Frontal cortex (tissue), 4 donors: ENCODE measurements at places on chromosomes 12 and 14. TPM values are rescaled to one million over a fixed set of nuclear protein-coding genes. Genes with fewer than 3 reads are reported as not detected.
A peak's percentile ranks its signal among the peaks of the same experiment; 100 is the strongest.

DNA sequence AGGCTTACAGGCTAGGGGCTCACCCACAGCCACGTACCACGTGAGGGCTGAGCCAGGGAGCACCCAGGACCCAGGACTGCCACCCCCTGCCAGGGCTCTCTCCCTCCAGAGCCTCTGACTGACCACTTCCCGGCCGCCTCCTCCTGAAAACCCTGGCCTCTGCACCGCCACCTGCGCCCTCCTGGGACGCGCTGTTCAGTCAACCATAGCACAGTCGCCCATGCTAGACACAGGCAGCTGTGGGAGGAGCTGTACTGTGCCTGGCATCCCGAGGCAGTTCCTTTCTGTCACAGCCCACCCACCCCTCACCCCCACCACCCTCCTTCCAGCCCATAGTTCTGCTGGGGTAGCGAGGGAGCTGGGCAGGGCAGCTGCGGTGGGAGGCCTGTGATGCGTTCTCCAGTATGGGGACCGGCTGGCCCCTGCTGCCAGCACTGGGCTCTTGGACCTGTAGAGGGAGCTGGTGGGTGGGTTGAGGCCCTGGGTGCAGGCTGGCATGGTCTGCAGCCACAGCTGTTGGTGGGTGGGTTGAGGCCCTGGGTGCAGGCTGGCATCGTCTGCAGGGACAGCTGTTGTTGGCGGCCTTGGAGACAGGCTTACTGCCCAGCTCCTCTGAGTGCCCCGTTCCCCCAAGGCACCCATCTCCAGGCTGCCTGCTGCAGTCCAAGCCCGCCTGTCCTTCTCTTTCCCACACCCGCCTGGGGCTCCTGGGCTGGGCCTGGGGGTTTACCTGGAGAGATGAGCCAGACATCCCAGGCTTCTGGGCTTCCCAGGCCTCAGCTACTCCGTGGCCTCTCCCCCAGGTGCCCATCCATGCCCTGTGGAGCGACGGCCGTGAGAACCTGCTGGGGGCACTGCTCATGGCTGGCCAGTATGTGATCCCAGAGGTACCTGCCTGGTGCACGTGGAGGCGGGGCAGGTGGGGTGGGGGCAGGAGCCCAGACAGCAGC lies 11.5 kb downstream of the ASPG start:
- no peak for DNase-seq

DNA sequence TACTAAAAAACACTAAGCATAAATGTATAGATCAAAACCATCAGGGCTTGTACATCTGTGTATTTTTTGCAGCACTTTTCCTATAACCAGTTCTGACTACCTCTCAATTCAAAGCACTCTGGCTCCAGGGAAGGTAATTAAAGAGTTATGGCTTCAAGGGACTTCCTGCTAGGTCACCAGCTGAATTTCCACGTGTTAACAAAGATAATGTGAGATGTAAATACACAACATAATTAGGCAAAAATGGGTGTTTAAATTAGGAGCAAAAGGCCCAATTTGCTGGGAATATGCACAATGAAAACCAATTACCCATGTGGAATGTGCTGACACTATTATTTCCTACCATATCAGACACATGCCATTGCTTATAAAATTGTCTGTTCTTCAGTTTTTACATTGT lies 513.4 kb upstream of the FLRT2 start:
- no peak for DNase-seq

Gene SLC6A15
- total RNA-seq = 81.1 TPM

DNA sequence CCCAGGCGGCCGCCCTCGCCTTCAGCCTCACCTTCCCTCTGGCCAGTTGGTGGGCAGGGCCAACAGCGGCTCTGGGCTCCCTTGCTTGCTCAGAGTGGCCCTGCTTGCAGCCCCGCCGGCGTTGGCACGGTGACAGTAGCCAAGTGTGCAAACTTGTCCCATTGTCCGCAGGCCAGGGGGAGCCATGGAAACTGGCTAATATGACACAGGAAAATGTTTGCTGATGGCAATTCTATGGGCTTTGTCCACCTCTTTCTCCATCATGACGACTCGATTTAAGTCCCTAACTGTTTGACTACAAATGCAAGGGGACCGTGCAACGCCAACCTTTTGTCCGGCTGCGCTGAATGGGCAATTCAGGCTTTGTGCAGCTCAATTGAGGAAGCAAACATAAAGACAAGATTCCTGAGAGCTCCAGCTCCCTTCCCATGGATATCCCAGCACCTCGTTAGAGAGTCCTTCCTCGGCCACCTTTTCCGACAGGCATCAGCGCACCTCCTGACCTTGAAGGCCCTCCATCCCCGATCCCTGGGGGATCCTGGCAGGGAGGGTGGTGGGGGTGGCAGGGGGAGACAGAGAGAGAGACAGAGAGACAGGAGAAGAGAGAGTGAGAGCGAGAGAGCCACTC lies 785 bp upstream of the FAM181A start:
- peak; percentile 45 for DNase-seq

Gene EFS
- 6.9 TPM for total RNA-seq

- DNase-seq = no peak
Measured at GRCh38 chr12:11768233-11768965, 118.9 kb downstream of the ETV6 start.

DNA sequence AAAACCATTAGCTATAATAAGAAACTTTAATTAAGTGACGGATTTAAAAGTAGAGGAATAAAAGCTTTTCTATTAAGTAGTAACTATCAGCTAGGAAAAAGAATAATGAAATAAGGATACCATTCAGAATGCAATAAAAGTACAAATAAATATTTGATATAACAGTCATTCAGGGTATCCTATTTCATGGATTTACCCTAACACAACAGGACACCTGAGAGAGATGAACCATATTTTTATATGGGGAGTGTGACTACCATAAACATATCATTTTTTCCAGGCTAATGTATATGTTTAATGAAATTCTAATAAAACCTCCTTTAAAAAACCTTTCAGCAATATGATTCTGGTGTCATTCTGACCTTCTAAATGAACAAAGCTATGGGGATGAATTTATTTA lies 393.8 kb downstream of the SNAPC1 start:
- no peak for DNase-seq

Gene PXMP2
- total RNA-seq = 15.9 TPM

DNA sequence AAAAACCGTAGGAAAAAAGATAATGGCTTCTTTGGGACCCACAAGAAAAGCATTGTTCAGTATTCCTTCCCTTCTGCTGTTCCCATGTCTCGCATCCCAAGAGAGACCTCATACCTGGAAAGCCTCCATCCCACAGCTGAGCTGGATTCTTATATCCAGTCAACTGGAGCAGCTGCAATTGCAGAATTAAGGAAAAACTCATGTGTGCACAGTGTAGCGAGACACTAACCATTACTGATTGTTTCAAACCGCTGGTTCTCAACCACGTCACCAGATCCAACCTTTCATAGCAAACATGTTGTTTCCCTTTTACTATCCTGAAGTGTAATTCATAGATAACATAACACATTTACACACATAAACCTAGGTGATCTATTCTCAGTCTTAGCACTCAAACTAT lies 5.5 kb upstream of the RNASE10 start:
- no peak for DNase-seq

DNA sequence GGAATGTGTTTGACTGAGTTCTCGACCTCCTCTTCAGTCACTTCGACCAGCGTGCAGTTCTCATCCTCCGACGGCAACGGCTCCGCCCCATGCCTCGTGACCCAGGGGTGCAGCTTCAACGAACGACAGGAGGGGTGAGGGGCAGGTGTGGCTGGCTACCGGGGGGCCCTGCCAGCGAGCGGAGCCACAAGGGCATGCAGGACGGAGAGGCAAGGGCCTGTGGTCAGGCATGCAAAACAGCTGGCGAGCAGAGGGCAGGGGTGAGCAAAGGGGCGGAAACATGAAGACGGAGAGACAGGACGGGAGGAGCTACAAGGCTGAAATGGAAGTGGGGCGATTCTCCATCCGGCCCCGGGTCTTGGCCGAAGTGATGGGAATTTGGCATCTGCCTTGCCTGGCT lies 38.7 kb downstream of the P2RX4 start:
- no peak for DNase-seq

DNA sequence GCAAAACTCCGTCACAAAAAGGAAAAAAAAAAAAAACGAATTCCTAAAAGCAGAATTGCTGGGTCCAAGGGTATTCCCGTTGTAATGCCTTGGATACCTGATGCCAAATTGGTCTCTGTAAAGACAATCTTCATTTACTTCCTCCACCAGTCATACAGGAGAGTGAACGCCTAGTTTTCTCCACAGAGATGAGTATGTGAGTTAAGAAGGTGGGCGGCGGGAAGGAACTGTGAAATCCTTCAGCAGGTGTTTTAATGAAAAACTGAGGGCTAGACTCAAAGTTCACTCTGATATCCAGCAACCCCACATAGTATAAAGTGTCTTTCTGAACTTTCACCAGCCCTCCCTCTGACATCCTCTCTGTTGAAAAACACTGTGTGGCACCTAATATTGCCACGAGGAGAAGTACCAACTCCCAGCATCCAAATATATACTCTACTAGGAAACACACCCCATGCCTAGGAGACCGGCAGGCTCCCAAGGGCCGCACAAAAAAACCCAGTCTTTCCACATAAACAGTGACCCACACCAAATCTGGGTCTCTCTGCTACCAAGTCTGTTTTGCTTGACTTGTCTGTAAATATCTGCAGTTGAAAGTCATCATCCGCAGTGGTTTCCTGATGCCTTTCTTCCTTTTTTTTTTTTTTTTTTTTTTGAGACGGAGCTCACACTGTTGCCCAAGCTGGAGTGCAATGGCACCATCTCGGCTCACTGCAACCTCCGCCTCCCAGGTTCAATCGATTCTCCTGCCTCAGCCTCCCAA lies 30.3 kb upstream of the FOXN3 start:
- DNase-seq = no peak

GRCh38 chr14:101230851-101231550 lies 327.5 kb upstream of the RTL1 start:
- DNase-seq = no peak

Gene BHLHE41
- 0.41 TPM for total RNA-seq

DNA sequence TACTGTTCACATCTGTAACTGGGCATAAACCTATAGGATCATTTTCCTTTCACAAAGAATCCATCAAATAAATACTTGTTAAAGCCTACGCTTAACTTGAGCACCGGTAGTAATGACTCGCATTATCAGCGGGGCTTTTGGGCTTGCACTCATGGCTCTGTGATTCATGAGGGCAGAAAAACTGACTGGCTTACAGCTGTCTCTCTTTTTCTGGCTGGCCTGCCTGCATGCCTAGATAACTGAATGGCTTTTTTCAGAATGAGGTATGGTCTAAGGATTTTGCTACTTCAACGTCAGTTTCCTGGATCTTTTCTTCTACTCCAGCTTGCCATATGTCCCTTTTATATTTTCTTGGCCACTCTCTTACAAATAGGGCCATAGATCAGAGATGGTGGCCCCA lies 531.1 kb downstream of the NRXN3 start:
- no peak for DNase-seq

DNA sequence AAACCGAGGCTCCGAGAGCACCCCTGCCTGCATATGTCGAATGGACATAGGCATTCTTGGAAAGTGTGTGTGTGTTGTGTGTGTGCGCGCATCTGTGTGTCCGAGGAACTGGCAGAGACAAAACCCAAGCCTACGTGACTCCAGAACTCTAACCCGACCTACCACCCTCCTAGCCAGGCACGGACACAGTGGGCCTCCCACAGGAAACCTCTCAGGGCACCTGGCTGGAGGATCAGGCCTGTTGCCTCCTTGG lies 556 bp upstream of the PGF start:
- no peak for DNase-seq

Gene AKAP3
- 4.1 TPM for total RNA-seq

GRCh38 chr12:122031342-122032216 lies 9.9 kb downstream of the BCL7A start:
- no peak for DNase-seq

DNA sequence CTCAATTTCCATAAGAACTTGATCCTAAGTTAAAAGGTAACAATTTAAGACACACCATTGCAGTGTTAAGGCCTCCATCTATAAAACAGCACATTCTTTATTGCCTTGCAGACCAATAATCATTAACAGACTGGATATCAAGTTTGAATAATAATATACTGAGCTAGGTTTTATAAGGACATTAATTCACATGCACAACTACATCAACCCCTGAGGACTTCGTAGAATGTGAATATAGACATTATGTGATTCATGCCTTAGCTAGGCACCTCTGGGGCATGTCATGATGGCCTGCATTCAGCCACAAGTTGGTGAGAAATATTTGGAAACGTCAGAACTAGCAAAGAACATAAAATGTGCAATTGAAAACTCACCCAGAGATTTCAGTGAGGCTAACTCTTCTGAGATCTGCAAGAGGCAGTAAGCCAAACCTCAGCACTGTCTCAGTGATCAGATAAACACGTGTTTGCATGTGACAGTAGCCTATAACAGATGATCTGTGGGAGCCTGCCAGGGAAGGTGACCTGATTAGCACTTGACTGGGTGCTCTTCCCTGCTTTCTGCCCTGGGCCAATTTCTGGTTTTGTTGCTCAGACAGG lies 492.2 kb downstream of the FLRT2 start:
- DNase-seq = no peak

DNA sequence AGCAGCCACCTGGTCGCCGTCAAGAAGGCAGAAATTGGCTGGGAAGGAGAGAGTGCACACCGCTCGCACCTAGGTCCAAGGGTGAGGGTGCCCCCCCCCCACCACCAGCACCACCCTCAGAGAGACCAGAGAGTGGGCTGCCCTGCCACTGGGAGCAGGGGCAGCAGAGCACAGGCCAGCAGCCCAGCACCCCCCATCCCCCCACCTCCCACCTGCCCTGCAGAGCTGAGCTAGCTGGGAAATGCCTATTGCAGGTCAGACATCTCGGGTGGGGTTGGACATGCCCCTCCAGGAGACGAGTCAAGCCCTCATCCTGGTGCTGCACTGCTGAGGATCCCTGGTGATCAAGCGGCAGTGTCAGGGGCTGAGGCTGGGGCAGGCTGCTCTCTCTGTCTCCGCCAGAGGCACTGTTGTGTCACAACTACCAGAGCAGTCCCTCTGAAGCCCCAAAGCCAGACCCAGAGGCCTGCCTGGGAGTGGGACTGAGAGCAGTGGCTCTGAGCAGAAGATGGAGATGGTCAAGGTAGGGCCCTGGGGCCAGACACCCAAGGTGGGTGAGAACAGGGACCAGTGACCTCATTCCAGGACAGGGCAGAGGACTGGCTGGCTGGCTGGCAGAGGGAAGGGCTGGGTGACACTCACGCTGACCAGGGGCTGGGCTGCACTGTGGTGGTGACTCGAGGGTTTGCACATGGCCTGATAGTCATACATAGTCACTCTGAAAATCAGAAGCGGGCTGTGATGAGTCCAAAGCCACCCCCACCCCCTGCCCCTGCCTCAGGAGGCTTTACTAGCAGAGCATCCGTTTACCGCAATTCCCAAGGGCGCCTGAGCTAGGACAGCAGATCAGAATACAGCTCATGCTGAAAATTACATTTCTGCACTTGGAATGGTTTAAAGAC lies 19.7 kb upstream of the LRTM2 start:
- DNase-seq = peak; percentile 9

GRCh38 chr12:117484901-117485300 lies 123.5 kb upstream of the NOS1 start:
- DNase-seq = no peak
